ENCODE measurements at places on chromosomes 3 and 15. TPM values are rescaled to one million over a fixed set of nuclear protein-coding genes. Genes with fewer than 3 reads are reported as not detected.

DNA sequence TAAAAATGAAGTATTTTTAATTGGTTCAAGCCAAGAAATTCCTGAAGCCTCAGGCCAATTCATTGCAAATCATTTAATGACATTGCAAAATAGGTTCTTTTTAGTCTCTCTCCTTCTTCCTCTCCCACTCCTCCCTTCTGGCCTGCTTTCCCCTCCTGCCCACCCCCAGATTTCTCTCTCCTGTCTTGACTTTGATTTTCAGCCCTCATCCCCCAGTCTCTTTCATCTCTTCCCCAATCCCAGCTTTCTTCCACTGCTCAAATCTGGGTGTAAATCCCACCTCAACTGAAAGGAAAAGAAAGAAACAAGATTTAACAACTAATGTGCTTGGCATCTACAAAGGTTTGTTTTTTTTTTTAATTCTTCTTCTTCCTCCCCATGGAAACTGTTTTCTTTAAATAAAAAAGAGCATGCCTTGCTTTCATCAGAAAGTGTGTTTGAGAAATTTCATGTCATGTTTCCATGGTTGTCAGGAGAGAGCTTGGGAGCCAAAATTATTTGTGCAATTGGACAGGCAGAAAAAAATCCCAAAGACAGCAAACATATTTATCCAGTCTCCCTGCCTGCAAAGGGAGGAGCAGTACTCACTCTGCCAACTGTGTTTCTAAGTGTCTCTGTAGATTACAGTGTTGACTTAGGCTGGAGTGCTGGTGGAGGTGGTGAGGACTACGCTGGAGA lies 50.4 kb downstream of the BOC start:
- no peak overlapping the region for H3K4me3 ChIP-seq
- H3K27ac ChIP-seq, result no peak overlapping the region
- H3K4me1 ChIP-seq, result no peaks in the 10 kb centered on the region
- no peak for DNase-seq
- H3K27me3 ChIP-seq, result no peaks in the 10 kb centered on the region
- H3K36me3 ChIP-seq, result no peaks in the 10 kb centered on the region

GRCh38 chr3:170418422-170419398 lies at the start of gene CLDN11:
Gene CLDN11 (plus strand): TSS chr3:170418868. CDS start chr3:170419067, 199 bp downstream.
- H3K4me1 ChIP-seq, result no peaks in the 10 kb centered on the region
- H3K4me3 ChIP-seq, result no peak within 1 kb of the TSS
- no peaks in the 10 kb centered on the region for H3K27me3 ChIP-seq
- no peaks in the 10 kb centered on the region for H3K36me3 ChIP-seq

Gene ZKSCAN7
- total RNA-seq, result not detected

Gene MAGEL2
- not detected for total RNA-seq

GRCh38 chr15:48778331-48778730 lies 32.5 kb downstream of the CEP152 start:
- peaks cover 24% of the 10 kb centered on the region for H3K36me3 ChIP-seq
- H3K27ac ChIP-seq, result no peak overlapping the region
- H3K4me3 ChIP-seq, result no peak overlapping the region
- no peaks in the 10 kb centered on the region for H3K4me1 ChIP-seq

Data from HCT116 (cell line).